Breast epithelium (tissue), 4 donors: ENCODE measurements at places on chromosomes 1 and 21.

GRCh38 chr1:5906116-5906515, 86.1 kb downstream of the NPHP4 start:
- DNase-seq = no peak

DNA sequence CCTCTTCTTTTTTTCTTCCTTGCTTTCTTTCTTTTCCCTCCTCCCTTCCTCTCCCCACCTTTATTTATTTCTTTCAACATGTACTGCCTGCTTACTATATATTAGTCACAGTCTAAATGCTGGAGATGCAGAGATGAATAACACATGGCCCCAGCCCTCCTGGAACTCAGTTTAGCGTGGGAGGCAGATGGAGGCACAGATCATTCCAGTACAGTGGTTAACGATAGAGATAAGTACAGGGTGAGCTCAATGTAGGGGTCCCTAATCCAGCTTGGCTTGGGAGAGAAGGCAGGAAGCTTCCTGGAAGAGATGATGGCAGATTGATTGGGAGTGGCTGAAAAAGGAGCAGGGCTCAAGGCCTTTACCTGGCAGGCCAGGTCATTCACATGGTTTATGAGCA, 55.6 kb upstream of the PPP2R5A start:
- no peak for DNase-seq

DNA sequence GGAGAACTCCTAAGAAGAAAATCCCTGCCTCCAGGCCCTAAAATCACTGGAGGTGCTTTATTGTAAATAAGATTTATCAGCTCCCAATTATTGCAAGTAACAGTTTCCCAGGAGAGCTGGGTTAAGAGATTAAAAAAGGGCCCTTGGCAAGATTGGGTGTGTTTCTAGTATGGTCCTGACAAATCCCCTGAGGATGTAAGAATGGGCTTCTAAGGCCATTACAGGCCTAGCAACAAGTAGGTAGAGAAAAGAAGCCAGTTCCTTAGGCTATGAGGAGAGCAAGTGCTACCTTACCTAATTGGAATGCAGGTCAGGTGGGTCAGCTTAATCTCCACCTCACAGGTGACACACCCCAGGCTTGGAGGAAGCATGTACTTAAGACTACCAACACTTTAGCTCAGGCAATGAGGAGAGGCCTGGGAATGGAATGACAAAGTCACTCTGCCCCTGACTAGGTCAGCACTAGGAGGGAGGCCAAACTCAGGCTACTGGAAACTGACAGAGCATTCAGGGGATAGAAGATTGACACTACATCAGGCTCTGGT, 6.8 kb upstream of the OTUD7B start:
- DNase-seq = no peak

- DNase-seq = no peak
Observed at GRCh38 chr1:29851691-29852090, 615.4 kb downstream of the PTPRU start.

DNA sequence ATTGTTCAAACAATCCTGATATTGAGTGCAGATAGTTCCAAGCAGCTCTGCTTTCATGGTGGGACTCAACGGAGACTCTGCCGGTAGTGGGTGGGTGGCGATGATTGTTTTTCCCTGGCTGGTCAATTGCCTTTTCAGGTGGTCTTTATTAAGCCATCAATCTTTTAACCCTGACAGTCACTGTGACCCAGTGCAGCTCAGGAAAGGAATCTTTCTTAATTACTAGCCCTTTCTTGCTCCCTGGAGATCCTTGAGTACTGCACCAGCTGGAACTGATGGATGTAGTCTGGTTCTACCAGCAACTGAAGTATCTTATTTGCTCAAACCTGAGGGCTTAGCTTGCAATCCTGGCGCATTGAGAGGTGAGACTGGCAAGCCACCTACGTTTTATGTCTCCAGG, 196.4 kb downstream of the PLPP3 start:
- no peak for DNase-seq

DNA sequence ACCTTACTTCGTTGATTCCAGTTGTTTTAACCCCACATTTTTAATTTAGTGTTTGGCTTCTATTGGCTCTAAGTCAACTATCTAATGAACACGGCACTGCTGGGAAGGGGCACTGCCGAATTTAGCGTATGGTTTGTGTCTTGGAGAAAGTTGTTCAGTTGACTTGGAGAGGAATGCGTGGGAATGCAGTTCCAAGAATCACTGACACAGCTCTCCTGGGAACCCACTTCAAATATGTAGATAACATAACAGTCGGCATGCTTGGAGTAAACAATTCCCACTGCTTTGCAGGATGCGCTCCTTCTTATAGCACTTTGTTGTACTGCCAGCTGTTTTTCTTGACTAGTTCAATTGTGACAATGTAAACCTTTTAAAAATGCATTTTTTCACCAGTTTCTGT, 104.3 kb downstream of the RYR2 start:
- DNase-seq = no peak
